ENCODE measurements at places on chromosomes 7 and 10.

- DNase-seq: peak; percentile 31
Observed at GRCh38 chr10:14971867-14972448, 12.8 kb downstream of the MEIG1 start.

- DNase-seq: no peak
Observed at GRCh38 chr7:45242698-45243097, 85.1 kb downstream of the RAMP3 start.

DNA sequence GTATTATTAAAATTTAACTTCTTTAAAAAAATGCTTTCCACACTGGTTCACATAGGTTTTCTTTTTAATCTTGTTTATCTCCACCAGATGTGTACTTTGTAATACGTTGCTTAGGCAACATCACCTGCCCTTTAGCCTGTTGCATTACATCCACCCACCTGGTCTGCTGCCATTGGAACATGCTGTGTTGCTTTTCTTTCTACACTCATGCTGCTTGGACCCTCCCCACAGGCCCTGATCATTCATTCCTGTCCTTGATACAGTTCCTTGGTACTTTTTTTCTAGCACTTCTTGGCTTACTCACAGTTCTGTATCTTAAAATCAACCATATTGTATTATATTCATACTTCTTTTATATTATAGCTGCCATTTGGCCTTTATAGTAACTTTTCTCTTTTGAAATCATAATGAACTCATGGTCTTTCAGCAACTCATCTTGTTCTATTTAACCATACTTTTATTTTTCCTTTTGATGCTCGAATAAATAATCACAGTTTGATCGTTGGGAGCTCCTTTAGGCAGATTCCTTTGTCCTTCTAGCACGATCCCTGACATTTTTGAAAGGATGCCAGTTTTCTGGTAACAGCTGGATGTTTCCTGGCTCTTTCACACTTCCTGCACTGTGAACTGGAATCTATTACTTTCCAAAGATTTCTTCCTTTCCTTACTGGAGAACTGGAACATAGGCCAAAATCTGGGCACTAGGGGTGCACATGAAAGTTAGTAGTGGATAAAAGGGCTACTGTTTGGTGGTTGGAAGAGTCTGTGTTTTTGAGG is 125.1 kb downstream of the CDK14 start:
- DNase-seq: no peak

- DNase-seq: no peak
Observed at GRCh38 chr10:368579-369220, 233.4 kb downstream of the ZMYND11 start.

DNA sequence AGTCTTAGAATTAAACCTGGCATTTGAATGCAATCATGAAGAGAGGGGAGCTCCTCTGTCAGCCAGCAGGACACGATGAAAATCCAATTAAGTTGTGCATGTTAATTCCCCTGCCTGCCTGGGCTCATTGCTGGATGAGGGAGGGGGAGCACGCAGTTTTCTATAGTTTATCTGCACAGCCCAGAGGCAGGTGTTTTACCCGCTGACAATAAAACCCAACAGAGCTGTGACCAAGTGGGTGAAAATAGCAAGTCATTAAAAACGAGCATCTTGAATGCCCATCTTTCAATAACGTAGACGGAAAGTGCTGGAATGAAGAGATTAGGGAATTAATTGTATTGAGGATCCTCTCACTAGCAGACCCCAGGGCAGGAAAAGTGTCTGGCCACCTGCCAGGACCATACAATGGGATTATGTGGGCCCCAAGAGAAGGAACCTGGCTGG is 100.1 kb upstream of the FAM20C start:
- no peak for DNase-seq

- no peak for DNase-seq
Observed at GRCh38 chr10:70759781-70760180, 25.4 kb downstream of the TBATA start.
